ENCODE measurements at places on chromosomes 3 and 15. TPM values are rescaled to one million over a fixed set of nuclear protein-coding genes. Genes with fewer than 3 reads are reported as not detected.

DNA sequence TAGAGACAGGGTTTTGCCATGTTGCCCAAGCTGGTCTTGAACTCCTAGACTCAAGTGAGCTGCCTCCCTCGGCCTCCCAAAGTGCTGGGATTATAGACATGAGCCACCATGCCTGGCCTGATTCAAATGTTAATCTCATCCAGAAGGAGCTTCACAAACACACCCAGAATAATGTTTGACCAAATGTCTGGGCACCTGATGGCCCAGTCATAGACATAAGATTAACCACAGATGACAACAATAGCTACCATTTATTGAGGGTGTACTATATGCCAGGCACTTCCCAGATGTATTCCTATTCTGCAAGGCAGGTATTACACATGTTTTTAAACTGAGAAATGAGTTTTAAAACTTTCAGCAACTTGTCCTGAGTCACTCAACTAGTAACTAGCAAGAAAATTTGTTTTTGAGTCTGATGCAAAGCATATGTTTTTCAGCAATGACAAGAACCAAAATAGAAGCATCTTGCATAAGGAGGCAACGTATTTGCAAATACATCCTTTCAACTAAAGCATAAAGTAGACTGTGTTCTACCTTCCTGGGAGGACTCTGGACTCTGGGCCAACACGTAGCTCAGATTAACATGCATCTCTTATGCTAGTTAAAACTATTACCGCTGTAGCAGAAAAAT, 8.1 kb upstream of the SPG21 start:
- H3K27ac ChIP-seq, result no peak overlapping the region
- no peak for DNase-seq
- no peaks in the 10 kb centered on the region for H3K27me3 ChIP-seq
- no peak overlapping the region for H3K4me3 ChIP-seq
- H3K4me1 ChIP-seq, result no peaks in the 10 kb centered on the region

GRCh38 chr3:143443851-143444331, 324.3 kb downstream of the CHST2 start:
- no peaks in the 10 kb centered on the region for H3K36me3 ChIP-seq
- H3K27ac ChIP-seq, result no peak overlapping the region
- H3K4me1 ChIP-seq, result no peaks in the 10 kb centered on the region

DNA sequence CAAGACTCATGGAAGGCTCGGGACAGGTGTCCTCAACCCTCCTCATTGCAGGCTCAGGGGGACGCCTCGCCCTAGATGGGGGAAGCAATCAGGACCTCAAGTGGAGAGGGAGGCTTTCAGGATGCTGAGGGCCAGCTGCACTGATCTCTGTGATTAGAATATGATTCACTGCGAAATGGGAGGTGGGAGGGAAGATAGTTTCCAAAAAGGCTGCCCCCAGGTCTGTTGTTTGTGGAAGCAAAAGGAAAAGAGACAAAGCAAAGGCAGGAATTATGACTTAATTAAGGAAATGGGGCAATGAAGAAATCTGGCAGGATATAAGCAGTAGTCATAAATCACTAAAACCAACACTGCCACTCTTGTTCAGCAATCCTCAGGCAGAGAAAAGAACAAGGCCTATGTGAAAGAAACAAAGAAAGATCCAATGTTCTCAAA, 85.6 kb upstream of the ABHD17C start:
- no peak overlapping the region for H3K4me3 ChIP-seq
- peaks cover 6% of the 10 kb centered on the region for H3K4me1 ChIP-seq
- no peaks in the 10 kb centered on the region for H3K27me3 ChIP-seq
- no peaks in the 10 kb centered on the region for H3K36me3 ChIP-seq
- H3K27ac ChIP-seq, result no peak overlapping the region
- no peak for DNase-seq

- H3K4me1 ChIP-seq, result no peaks in the 10 kb centered on the region
- no peaks in the 10 kb centered on the region for H3K36me3 ChIP-seq
- no peak for DNase-seq
- peaks cover 7% of the 10 kb centered on the region for H3K27me3 ChIP-seq
- H3K4me3 ChIP-seq, result no peak overlapping the region
- no peak overlapping the region for H3K27ac ChIP-seq
These were observed 34.6 kb upstream of the CMSS1 start for GRCh38 chr3:99783011-99783573.

MYRIP gene
- total RNA-seq, result 4.6 TPM

GOLIM4 gene
- 9.9 TPM for total RNA-seq

ARNT2 gene
- 15.9 TPM for total RNA-seq
